ENCODE measurements at places on chromosomes 3 and 15.

GRCh38 chr15:75030424-75030823, 7.0 kb downstream of the PPCDC start:
- no peak for DNase-seq

DNA sequence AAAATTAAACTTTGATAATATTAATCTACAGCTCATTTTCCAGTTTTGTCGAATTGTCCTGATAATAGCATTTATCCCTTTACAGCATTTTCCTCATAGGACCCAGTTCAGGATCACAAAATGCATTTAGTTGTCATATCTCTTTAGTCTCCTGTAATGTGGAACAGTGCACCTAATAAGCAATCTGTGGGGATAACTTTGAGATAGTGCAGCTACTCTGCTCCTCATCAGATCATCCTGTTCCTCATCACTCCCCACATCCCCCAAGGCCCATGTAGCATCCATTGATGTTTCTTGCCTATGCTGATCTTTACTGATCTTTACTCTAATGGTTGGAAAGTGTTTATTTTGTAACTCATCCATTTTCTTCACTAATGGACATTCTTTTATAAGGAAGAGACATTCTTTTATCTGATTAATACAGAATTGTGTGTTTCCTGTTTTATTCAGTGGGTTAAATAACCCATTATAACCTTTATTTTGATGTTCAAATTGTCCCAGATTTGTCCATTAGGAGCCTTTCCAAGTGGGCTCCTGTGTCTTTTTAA, 7.5 kb downstream of the RNF111 start:
- no peak for DNase-seq

DNA sequence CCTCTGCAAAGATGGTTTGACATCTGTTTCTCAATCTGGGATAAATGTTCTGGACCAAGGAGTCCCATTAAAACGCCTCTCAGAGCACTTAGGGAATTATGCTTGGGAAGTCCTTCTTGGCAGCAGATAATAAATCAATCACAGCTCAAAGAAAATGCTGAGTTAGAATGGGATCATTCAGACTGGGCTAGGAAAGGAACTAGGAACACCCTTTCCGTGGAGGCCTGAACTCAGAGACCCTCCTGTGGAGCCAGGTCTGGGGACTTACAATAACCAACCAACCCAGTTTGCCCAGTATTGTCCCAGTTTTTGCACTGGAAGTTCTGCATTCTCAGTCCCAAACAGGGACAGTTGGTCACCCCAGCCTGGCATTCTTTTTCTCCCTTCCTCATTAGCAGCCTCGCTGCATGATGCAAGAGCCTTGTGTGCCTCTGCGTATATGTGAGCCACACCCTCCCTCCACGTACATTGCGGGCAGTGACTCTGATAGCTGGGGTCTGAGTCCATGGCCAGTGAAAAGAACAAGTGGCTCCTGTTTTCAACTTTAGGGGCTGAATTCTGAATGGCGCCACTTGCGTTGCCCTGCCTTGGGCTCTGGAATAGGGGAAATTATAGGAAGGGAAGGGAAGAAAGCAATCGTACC, 88.7 kb downstream of the SEMA5B start:
- no peak for DNase-seq

GRCh38 chr3:16064642-16065414, 109.7 kb upstream of the GALNT15 start:
- DNase-seq = no peak

GRCh38 chr3:148457886-148458285, 239.8 kb upstream of the AGTR1 start:
- no peak for DNase-seq

GRCh38 chr15:66069751-66070150, 183.8 kb downstream of the MEGF11 start:
- no peak for DNase-seq

GRCh38 chr3:153221748-153222162, 59.7 kb downstream of the RAP2B start:
- DNase-seq = no peak

- DNase-seq = no peak
Measured at GRCh38 chr3:185420762-185421161, 57.8 kb downstream of the MAP3K13 start.

DNA sequence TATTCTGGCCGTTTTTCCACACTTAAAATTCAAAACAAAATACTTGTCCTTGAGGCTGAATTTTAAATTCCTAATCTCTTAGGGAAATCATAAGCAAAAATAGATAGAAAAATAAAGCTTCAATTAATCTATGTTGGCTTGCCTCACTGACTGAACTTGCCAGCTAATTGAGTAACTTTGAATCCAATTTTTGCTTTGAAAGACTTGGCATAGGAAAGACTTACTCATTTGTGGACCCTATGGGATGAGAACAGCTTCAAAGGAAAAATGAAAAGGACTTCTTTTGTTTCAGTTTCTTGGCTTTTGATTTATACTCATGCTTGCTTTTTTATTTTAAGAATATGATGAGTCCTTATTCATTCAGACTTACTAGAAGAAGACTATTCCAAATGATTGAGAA, 370.7 kb upstream of the RARB start:
- DNase-seq = no peak

GRCh38 chr3:128313071-128313725, 153.5 kb downstream of the DNAJB8 start:
- no peak for DNase-seq

- no peak for DNase-seq
Measured at GRCh38 chr15:42687740-42688139, 49.2 kb downstream of the CDAN1 start.

Measured in HuH-7.5 (cell line).